Right renal pelvis (tissue), 4 donors: ENCODE measurements at places on chromosomes 1 and 21.

- no peak for DNase-seq
These were observed 255.5 kb downstream of the CTH start for GRCh38 chr1:70666381-70667140.

- DNase-seq = no peak
These were observed 25.2 kb downstream of the KCNC4 start for GRCh38 chr1:110235181-110235833.

DNA sequence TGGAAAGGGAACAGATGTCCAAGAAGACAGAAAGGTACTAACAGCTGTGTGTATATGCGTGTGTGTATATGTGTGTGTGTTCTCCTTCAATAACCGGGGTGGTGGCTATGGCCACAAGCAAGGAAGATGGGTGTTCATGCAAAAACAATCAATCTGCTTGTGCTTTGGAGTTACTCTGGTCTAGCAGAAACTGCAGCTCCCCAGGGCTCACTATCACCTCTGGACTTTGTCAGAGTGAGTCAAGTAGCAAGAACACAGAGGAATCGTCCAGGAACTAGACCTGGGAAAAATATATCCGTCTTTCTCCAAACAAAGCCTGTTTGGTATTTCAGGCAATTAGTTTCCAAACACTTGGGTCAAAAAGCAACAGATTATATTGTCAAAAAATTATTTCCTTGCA is 68.6 kb downstream of the GNG12 start:
- DNase-seq = no peak

DNA sequence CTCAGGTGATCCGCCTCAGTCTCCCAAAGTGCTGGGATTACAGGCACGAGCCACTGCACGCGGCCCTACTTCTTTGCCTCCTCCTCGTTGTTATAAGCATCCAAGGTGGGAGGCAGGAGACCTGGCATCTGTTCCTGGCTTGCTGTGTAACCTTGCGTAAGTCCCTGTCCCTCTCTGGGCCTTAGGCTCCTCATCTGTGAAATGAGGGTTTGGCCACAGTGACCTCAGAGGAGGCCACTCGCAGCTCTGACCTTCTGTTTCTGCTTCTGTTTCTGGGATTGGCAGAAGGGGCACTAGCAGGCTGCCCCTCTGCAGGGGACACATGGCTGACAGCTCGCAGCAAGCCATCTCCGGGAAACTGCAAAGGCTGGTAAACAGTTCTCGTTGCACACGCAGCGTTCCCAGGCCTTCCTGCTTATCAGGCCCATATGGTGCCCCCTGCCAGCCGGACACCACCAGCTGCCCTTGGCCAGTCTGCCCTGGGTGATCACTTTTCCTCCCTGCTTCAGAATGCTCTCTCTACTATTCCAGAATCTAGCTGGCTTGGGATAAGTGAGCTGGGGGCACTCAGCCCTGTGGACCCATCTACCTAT is 2.6 kb upstream of the LDLRAP1 start:
- no peak for DNase-seq

- DNase-seq = no peak
These were observed 137.1 kb upstream of the USP24 start for GRCh38 chr1:55352080-55352810.

DNA sequence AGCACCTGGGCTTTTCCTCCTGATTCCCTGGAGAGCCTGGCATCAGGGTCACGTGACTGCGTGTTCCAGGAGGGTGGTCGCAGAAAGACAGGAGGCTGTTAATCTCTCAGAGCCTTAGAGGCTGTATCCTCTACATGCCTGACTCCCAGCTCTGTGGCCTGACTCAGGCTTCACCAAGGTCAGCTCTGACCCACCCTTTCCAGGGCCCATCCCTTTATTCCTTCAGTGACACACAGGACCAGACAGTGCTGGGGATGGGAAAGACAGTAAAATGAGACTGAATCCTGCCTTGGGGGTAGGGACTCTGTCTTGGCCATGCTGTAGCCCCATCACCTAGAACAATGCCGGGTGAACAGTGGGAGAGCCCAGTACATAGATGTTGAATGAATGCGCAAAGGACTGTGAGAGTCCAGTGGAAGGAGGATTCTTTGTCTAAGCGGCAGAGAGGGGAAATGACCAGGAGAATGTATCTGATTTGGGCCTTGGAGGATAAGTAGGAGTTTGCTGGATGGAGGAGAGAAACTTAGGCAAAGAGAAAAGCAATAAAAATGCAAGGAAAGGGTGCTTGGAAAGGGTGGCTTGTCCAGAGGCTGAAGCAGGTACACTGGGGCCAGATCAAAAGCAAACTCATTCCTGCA is 33.0 kb downstream of the EPHX1 start:
- no peak for DNase-seq

DNA sequence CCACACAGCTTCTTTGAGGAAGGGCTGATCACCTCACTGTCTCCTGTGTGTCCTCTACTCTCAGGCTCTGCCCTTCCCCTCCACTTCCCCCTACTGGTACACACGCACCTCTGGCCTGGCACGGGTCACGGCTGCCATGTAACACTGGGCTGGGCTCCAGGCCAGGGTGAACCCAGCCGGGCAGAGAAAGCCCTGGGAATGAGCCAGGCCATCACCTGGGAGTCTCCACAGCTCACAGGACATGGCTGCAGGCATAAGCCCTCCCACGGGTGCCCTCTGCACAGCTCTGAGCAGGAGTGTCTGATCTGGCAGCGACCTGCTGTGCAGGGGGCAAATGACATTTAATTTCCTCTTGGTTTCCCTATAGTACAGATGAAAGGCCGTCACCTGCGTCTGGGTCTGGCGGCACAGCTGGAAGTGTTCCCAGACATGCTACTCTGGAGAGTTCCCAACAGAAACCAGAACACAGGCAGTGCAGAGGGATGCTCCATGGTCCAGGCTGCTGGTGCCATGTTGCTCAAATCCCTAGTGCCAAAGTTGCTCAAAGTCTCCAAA is 61.2 kb downstream of the ERI3 start:
- DNase-seq = no peak

GRCh38 chr21:39467746-39468145 is 16.0 kb downstream of the SH3BGR start:
- no peak for DNase-seq

DNA sequence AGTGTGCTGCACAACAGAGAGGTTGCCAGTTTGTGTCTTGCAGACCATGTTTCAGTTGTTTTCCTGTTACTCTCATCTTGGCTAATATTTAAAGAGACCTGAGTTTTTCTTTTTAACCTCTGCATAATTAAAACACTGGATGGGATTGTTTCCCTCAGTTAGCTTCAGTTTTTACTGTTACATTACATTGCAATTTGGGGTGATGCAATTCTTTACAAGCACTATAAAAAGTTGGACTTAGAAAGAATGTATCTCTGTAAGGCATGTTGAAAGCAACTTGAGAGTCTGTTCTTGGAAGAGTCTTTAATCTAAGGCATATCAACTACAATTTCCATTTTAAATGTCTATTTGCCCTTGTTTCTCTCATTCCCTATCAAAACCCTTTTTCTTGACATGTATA is 99.1 kb downstream of the DNM3 start:
- DNase-seq = no peak

- DNase-seq = no peak
These were observed 118.8 kb downstream of the LRRC7 start for GRCh38 chr1:69686367-69686984.

DNA sequence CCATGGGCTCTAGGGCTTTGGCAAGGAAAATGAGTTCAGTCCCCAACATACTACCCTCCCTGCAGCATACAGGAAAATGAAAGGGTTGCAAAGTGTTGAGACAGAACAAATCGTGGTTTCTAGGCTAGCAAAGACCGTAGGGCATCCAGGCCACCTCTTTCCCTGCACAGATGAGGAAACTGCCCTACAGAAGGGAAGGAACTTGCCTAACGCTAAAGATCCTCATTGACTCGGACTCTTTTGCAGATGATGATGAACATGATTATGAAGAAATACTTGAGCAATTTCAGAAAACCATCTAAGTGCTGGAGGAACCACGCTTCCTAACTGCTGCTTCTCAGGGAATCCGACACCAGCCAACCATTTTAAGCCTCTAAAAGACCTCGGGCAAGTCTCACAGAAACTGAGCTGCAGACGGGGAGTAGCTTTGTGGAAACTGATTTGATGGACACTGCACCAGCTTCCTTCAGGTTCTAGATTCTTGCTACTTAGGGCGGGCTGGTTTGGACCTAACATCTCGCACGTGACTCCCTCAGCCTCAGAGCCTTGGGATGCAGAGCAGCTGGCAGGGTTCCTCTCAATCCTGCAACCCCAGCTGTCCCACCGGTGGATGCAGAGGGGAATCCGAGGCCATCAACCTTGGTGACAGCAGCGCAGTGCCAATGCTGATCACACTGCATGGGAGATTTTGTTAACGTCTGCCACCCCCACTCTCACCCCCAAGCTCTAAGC is 13.4 kb downstream of the THEMIS2 start:
- no peak for DNase-seq

- DNase-seq = no peak
These were observed 5.7 kb downstream of the ALG14 start for GRCh38 chr1:95067062-95067461.
